ENCODE measurements at places on chromosomes 11 and 22.

GRCh38 chr11:88886796-88887195 is 179.0 kb downstream of the GRM5 start:
- no peaks in the 10 kb centered on the region for H3K4me1 ChIP-seq
- peak; percentile 40 for DNase-seq
- H3K4me3 ChIP-seq = no peak overlapping the region
- no peaks in the 10 kb centered on the region for H3K27me3 ChIP-seq

DNA sequence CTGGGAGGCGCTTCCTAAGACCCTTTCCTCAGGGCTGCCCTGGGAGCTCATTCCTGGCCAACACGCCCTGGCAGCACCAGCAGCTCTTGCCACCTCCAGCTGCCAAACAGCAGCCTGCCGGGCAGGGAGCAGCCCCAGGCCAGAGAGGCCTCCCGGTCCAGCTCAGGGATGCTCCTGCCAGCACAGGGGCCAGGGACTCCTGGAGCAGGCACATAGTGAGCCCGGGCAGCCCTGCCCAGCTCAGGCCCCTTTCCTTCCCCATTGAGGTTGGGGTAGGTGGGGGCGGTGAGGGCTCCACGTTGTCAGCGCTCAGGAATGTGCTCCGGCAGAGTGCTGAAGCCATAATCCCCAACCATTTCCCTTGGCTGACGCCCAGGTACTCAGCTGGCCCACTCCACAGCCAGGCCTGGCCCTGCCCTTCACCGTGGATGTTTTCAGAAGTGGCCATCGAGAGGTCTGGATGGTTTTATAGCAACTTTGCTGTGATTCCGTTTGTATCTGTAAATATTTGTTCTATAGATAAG is 7.6 kb downstream of the SLC39A13 start:
- peaks cover 34% of the 10 kb centered on the region for H3K36me3 ChIP-seq
- DNase-seq = no peak
- no peaks in the 10 kb centered on the region for H3K27me3 ChIP-seq
- no peaks in the 10 kb centered on the region for H3K4me1 ChIP-seq
- H3K27ac ChIP-seq = no peak overlapping the region

DNA sequence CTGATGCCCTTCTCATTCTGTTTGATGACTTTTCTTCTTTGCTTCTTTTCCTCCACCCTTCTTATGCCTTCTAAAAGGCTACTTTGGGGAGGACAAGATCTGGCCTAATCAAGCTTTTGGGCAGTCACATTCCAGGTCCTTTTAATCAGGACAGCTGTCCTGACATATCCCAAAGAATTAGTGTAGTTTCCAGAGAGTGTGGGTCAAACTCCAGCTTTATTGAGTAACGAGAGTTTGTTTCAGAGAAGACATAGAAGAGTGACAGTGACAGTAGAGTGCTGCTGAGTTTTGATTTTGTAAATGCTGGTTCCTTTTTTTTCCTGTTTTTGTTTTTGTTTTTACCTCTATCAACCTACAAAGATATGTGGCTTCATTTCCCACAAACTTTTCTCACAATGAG is 158.4 kb upstream of the SESN3 start:
- no peaks in the 10 kb centered on the region for H3K27me3 ChIP-seq
- H3K27ac ChIP-seq = no peak overlapping the region
- no peaks in the 10 kb centered on the region for H3K4me1 ChIP-seq
- no peak for DNase-seq
- no peaks in the 10 kb centered on the region for H3K36me3 ChIP-seq

DNA sequence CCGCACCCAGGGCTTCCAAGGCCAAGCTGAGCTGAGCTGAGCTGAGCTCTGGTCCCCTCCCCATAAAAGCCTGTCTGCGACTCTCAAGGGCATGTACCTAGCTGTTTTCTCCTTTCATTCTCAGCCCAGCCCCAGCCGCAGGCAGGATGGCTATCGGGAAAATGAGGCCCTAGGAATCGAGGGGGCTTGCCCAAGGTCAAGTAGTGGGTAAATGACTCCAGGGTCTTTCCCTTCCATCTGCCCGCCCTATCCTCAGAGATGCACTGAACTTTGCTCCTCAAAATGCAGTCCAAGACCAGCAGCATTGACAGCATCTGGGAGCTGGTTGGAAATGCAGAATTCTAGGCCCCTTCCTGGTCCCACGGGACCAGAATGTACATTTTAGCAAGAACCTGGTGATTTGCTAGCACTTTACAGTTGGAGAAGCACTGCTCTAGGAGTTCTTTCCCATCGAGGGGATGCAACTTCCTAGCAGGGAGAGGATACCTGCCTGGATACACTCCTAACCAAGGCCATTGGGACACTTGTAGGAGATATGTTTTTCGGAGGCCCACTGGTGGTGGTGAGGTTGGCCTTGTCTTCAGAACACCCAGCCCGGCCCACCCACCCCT is 43.2 kb upstream of the ACCSL start:
- H3K4me1 ChIP-seq = no peaks in the 10 kb centered on the region
- H3K4me3 ChIP-seq = no peak overlapping the region
- no peak overlapping the region for H3K27ac ChIP-seq
- DNase-seq = no peak
- no peaks in the 10 kb centered on the region for H3K36me3 ChIP-seq

DNA sequence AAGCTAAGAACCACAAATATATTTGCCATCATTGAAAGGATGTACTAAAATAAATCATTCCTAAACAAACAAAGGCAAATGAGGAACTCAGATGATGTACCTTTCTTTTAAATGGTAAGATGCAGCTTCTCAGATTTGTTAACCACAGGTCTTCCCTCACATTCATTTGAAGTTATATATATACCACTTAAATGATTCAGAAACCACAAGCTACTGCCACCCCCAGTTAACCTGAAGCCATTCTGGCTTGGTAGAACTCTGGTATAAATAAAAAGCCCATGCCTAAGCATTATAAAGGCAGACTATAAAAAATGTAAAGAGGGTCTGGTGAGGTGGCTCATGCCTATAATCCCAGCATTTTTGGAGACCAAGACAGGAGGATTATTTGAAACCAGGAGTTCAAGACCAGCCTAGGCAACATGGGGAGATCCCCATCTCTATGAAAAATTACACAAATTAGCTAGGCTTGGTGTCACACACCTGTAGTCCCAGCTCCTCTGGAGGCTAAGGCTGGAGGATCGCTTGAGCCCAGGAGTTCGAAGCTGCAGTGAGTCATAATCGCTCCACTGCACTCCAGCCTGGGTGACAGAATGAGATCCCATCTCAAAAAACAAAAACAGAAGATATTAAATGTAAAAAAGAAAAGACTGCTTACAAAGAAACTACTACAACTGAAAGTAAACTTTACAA is 1185.3 kb downstream of the JRKL start:
- no peak for DNase-seq
- no peak overlapping the region for H3K4me3 ChIP-seq
- no peaks in the 10 kb centered on the region for H3K4me1 ChIP-seq

GRCh38 chr22:49944399-49944891 is 16.1 kb upstream of the PIM3 start:
- no peaks in the 10 kb centered on the region for H3K27me3 ChIP-seq
- H3K4me3 ChIP-seq = peak overlapping the region; percentile 82
- peak overlapping the region; percentile 89 for H3K27ac ChIP-seq
- peaks cover 98% of the 10 kb centered on the region for H3K4me1 ChIP-seq

DNA sequence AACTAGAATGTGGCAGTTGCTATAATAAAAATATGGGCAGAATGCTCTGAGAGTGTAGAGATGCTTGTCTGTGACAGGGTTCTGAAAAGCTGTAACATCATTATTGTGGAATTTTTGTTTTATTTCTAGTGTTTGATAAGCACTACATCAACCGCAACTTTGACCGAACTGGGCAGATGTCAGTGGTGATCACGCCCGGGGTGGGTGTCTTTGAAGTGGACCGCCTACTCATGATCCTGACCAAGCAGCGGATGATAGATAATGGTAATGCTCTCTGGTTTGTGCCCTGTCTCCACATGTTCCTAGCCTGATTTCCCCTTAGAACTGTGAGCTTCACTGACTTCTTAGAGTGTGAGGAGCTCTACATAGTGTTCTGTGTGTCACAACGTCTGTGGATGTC is 48.8 kb downstream of the DEPDC5 start:
- H3K36me3 ChIP-seq = peaks cover 4% of the 10 kb centered on the region
- no peak for DNase-seq
- H3K4me3 ChIP-seq = no peak overlapping the region
- H3K4me1 ChIP-seq = no peaks in the 10 kb centered on the region
- no peaks in the 10 kb centered on the region for H3K27me3 ChIP-seq

GRCh38 chr11:92931746-92932422 is 37.6 kb upstream of the MTNR1B start:
- H3K27ac ChIP-seq = no peak overlapping the region
- no peaks in the 10 kb centered on the region for H3K4me1 ChIP-seq
- DNase-seq = no peak
- H3K4me3 ChIP-seq = no peak overlapping the region

DNA sequence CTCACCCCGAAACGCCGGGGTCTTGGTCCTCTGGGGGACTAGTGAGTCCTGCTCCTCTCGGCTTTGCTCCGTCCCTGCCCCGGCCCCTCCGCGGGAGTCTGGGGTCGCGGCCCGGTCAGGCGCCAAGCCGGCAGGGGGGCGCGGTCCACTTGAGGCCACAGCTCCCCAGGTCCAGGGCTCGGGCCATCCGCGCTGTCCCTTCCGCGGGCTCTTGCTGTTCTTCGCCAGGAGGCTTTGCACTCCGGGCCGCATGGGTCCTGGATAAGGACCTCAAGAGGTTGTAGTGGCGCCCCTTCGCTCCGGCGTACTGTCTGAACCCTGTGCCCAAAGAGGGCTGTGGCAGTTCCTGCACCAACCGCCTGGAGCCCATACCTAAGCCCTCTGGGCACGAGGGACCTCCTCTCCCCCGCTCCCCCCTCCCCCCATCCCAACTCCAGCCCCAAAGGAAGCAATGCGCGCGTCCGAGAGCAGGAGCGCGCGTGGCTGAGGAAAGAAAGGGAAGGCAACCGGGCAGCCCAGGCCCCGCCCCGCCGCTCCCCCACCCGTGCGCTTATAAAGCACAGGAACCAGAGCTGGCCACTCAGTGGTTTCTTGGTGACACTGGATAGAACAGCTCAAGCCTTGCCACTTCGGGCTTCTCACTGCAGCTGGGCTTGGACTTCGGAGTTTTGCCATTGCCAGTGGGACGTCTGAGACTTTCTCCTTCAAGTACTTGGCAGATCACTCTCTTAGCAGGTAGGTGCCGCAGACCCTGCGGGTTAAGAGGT is at the start of gene ADM:
Gene ADM, plus strand, starts transcription at position 579 of the 767 bp plus-strand sequence. CDS start 628 bp downstream, outside the sequence.
- peak within 1 kb of the TSS; percentile 88 for H3K4me3 ChIP-seq
- no peaks in the 10 kb centered on the region for H3K36me3 ChIP-seq
- DNase-seq = peak; percentile 90
- no peaks in the 10 kb centered on the region for H3K27me3 ChIP-seq
- peaks cover 49% of the 10 kb centered on the region for H3K4me1 ChIP-seq
- H3K27ac ChIP-seq = peak within 1 kb of the TSS; percentile 92

- H3K27ac ChIP-seq = no peak overlapping the region
- no peak for DNase-seq
- no peak overlapping the region for H3K4me3 ChIP-seq
- H3K4me1 ChIP-seq = no peaks in the 10 kb centered on the region
- H3K27me3 ChIP-seq = peaks cover 74% of the 10 kb centered on the region
Measured at GRCh38 chr11:32069361-32070058, 21.4 kb upstream of the RCN1 start.

DNA sequence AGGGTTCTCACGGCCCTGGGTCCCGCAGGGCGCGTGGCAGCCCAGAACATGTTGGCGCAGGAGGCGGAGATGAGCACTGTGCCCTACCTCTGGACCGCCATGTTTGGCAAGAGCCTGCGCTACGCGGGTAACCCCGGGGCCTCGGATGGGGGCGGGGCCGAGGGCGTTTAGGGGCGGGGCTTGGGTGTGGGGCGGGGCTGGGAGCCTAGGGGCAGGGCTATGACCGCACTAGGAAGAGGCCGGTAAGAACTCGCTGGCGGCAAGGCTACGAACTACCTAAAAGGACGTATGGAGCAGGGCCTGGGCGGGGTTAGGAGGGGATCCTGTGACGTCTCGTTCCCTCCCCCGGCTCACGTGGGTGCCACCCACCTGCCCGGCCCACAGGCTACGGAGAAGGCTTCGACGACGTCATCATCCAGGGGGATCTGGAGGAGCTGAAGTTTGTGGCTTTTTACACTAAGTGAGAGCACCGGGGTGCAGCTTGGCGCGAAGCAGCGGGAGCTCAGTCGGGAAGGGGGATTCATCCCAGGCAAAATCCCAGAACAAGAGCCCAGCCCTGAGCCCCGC is 2.8 kb upstream of the LZTR1 start:
- peaks cover 39% of the 10 kb centered on the region for H3K4me1 ChIP-seq
- H3K27me3 ChIP-seq = no peaks in the 10 kb centered on the region
- H3K4me3 ChIP-seq = no peak overlapping the region
- no peak for DNase-seq

- H3K4me3 ChIP-seq = no peak overlapping the region
- DNase-seq = no peak
- H3K4me1 ChIP-seq = peaks cover 17% of the 10 kb centered on the region
- no peak overlapping the region for H3K27ac ChIP-seq
- H3K27me3 ChIP-seq = no peaks in the 10 kb centered on the region
- no peaks in the 10 kb centered on the region for H3K36me3 ChIP-seq
Measured at GRCh38 chr11:93583490-93583889, 40.3 kb upstream of the SMCO4 start.

GRCh38 chr22:17903564-17904295 is 120.6 kb downstream of the MICAL3 start:
- H3K4me3 ChIP-seq = no peak overlapping the region
- H3K36me3 ChIP-seq = peaks cover 22% of the 10 kb centered on the region
- no peaks in the 10 kb centered on the region for H3K27me3 ChIP-seq
- DNase-seq = no peak
- peaks cover under 1% of the 10 kb centered on the region for H3K4me1 ChIP-seq

GRCh38 chr11:116225236-116225635 is 547.6 kb downstream of the BUD13 start:
- H3K27me3 ChIP-seq = no peaks in the 10 kb centered on the region
- H3K4me1 ChIP-seq = peaks cover 6% of the 10 kb centered on the region
- no peak overlapping the region for H3K27ac ChIP-seq
- no peak for DNase-seq

DNA sequence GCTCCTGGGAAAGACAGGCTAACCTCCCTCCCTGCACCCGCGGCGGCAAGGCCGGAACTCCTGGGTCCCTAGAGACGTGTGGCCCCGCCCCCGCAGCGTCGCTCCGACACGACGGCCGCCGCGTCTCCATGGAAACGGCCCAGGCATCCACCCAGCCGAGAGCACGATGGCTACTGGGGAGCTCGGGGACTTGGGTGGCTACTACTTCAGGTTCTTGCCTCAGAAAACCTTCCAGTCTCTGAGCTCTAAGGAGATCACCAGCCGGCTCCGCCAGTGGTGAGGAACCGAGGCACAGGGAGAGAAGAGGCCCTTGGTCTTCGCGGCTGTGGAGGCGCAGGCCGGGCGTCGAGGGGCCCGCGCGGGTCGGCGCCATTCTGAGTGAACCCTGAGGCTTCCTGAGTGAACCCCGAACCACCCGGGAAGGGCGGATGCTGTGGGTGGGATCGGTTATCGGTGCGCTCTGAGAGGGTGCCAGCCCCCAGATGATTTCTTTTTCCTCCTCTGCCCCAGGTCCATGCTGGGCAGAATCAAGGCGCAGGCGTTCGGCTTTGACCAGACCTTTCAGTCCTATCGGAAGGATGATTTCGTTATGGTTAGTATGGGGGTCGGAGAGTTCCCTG is at the start of gene CFAP300:
Gene CFAP300, plus strand, starts transcription at position 133 of the 620 bp plus-strand sequence. Its CDS starts 34 bp downstream, at position 167.
- no peak within 1 kb of the TSS for H3K27ac ChIP-seq
- H3K4me3 ChIP-seq = no peak within 1 kb of the TSS
- H3K27me3 ChIP-seq = peaks cover 2% of the 10 kb centered on the region
- H3K4me1 ChIP-seq = peaks cover 5% of the 10 kb centered on the region
- DNase-seq = no peak

- peaks cover under 1% of the 10 kb centered on the region for H3K36me3 ChIP-seq
- no peak for DNase-seq
- no peaks in the 10 kb centered on the region for H3K27me3 ChIP-seq
- H3K4me3 ChIP-seq = peak overlapping the region; percentile 92
- peak overlapping the region; percentile 99 for H3K27ac ChIP-seq
Measured at GRCh38 chr22:23786261-23786710, 480 bp upstream of the SMARCB1 start.
